A549 (cell line): ENCODE measurements at places on chromosomes 6 and 20. TPM values are rescaled to one million over a fixed set of nuclear protein-coding genes. Genes with fewer than 3 reads are reported as not detected.

GRCh38 chr20:4730780-4731179 is 9.1 kb downstream of the PRND start:
- no peak for DNase-seq

DNA sequence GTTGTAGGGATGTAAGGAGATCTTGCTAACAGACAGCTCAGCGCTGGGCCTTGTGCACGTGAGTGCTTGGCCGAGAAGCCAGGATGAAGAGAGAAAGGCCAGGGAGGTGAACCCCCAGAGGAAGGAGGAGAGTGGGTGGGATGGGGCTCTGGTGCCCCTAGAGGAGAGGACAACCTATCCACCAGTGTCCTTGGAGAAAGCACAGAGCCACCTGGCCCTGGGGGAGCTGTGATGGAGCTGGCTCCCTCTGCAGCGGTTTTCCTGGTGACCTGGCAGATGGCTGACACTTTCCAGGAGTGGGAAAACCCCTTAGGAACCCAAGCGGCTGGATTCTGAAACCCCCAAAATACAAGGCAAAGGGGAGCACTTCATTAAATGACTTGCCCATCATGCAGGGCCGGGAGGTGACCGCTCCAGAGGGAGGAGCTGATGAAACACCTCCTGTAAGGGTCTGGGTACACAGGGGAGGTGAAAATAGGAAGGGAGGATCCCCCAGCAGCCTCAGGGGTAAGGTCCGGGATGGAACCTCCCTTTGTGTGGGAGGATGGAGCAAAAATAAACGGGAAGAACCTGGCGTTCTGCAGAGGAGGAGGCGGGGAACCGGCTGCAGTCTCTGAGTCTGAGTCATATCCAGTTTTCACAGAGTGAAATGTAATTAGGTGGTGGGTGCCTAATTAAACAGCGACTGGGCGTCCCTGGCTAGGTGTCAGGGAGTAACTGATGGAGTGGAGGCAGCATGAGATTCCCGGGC is 80.4 kb downstream of the SULF2 start:
- DNase-seq, result no peak

- no peak for DNase-seq
Measured at GRCh38 chr6:70176842-70177550, 125.9 kb downstream of the COL9A1 start.

- DNase-seq, result no peak
Measured at GRCh38 chr6:26319405-26320128, 45.4 kb upstream of the BTN3A2 start.

DNA sequence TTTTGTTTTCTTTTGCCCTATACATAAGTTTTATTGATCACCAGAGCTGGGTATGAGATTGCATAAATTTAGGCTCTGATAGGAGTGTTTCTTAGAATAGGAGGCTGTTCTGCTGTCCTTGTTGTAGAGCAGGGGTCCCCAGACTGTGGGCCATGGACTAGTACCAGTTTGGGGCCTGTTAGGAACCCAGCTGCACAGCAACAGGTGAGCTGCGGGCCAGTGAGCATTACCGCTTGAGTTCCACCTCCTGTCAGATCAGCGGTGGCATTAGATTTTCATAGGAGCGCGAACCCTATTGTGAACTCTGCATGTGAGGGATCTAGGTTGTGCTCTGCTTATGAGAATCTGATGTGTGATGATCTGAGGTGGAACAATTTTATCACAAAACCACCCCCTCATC is 26.2 kb downstream of the PHF3 start:
- DNase-seq, result no peak

DNA sequence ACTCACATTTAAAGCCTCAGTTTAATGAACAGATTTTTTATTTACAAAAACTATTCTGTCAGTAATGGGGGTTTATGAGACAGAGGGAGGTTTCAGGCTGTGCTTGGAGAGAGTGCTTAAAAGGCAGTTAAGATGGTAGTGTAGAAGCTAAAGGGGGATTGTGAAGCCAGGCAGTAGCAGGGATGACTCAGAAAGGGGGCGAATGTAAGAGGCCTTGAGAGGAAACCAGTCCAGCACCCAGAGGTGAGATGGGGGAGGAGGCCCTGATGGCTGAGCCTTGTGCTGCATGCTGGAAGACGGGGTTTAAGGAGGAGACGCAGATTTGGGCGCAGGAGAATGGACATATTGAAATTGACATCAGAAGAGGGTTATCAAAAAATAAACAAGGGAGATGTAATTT is 6.6 kb upstream of the SERPINB9 start:
- DNase-seq, result no peak

GRCh38 chr20:58650181-58650775 is 805 bp upstream of the STX16 start:
- DNase-seq, result no peak

- no peak for DNase-seq
Measured at GRCh38 chr20:58184984-58185383, 43.5 kb downstream of the ANKRD60 start.

- DNase-seq, result no peak
Measured at GRCh38 chr6:7256785-7257184, 56.2 kb downstream of the SSR1 start.

GRCh38 chr6:20900389-20901160 is 366.3 kb downstream of the CDKAL1 start:
- no peak for DNase-seq

DNA sequence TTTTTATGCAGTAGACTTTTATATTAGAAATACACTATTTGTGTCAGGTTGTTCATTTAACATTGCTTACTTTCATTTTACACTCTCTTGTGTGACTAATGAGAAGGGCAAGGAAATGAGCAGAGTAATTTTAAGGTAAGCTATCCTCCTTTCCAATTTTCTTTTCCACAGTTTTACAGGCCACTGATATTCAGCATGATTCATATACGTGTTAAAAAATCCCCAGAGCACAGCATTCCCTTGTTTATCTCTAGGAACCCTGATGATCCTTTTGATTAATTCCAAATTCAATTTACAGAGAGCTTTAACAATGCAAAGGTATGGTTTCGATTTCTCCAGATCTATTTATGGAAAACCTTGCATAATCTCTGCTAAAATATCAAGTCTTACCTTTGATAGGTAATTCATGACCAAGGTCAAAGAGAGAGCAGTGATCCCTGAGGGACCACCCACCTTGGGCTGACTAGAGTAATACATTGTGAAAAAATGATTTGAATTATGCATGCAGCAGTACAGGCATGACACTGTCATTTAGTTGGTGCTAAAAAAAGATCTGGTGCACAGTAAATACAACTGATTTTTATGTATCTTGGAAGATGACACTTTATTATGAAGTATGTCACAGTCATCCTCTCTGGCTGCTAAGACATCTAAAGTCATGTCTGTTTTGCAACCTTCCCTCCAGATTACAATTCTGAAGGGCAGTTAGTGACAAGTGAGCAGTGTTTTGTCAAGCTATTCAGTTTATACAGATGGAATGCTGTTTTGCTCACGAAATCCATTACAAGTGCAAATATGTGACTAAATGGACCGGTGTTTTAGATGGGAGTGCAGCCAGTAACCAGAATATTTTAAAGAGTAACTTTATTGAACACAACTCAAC is 736.6 kb downstream of the EPHA7 start:
- no peak for DNase-seq

DNA sequence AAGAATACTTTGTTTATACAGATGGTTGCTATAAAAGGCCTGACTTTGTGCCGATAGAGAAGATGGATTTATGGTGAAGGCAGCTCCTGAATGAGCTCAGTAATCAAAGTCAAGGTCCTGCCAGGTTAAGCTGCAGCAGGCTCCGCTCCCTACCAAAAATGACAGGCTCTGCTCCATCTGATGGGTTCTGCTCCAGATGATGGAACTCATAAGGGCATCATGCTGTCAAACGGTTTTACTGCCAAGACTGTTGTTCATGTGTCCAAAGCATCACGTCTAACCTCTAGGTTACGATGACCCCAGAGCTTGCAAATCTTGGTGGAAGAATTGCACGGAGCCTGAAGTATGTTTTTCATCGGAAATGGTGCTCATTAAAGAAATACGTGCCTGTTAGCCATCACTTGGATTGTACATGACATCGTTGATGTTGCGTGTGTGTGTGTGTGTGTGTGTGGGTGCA is 19.2 kb upstream of the PTGIS start:
- no peak for DNase-seq

GRCh38 chr20:63186084-63186483 is 29.8 kb downstream of the YTHDF1 start:
- DNase-seq, result no peak

DNA sequence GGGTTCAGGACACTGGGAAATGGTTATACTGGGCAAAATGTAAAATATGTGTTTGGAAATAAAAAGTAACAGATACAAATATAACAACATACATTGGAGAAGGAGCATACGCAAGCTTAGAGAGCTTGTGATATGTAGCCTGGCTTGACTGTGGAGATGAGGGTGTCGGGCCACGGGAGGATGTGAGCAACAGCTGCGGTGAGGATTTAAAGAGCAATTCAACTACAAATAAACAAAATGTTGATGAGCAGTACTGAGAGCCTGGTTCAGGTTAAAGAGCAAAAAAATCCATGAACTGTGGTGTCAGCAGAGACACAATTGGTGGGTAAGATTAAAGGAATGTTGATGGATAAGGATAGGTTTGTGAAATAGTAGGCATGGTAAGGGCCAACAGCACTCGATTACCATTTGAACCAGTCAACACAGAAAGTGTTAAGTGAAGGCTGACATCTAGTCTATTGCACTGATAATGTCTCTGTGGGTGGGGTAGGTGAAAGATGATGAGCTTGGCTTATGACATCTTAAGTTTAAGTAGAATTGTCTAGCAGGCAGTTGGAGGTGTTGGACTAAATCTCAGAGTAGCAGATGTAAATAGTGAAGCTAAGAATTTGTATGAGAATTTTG is 723.2 kb downstream of the EPM2A start:
- no peak for DNase-seq

GRCh38 chr6:47256361-47256760 is 53.3 kb downstream of the TNFRSF21 start:
- DNase-seq, result no peak

GRCh38 chr6:170583756-170584180 is 669 bp downstream of the PDCD2 start:
- no peak for DNase-seq

DNA sequence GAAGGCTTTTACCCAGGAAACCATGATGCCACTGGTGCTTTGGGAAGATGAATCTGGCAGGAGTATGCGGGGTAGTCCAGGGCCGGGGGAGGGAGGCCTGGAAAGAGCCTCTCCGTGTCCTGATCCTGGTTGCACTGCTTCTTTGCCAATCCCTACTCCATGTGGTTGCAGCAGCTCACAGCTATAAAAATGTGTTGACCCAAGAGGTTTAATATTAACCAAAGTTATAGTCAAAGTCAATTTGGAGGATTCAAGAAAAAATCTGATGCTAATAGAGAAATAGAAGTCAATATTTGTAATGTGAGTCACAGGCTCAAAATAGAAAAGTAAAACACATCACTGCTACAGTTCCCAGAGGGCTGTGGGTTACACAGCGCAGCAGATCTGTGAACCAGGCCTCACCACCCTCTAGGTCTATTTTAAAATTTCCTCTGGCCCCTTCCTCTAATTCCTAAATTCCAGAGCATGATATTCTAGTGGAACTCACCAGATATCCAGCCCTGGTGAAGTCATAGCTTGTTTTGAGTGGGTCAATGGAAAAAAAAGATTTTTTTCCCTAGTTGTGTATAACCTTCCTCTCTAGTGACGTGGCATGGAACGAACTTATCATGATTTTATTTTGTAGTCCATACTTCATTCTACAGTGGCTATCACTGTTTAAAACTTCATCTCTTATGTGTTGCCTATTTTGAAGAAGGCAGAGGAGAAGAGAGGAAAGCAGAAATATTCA is 63.2 kb upstream of the BMP2 start:
- DNase-seq, result peak; percentile 50

GRCh38 chr20:34362502-34363061 is 491 bp upstream of the ITCH start:
- no peak for DNase-seq

DNA sequence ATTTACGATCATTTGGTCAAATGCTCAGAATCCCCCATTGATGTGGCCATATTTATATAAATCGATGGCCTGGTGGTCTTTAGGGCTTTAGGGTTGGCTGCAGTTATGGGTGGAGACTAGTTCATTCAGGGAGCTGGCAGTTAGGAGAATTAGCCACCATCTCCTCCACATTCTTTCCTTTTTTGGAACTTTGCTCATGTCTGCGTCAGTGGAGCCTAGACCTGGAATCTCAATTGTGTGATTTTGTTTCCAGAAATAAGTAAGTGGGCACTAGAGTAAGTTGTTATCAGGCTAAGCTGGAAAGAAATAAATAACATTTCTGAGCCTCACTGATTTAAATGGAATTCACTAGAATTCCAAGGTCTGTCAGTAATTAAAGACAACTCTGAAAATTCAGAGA is 29.0 kb upstream of the ELOVL5 start:
- no peak for DNase-seq

- DNase-seq, result no peak
Measured at GRCh38 chr20:48015141-48015910, 230.0 kb upstream of the SULF2 start.

DNA sequence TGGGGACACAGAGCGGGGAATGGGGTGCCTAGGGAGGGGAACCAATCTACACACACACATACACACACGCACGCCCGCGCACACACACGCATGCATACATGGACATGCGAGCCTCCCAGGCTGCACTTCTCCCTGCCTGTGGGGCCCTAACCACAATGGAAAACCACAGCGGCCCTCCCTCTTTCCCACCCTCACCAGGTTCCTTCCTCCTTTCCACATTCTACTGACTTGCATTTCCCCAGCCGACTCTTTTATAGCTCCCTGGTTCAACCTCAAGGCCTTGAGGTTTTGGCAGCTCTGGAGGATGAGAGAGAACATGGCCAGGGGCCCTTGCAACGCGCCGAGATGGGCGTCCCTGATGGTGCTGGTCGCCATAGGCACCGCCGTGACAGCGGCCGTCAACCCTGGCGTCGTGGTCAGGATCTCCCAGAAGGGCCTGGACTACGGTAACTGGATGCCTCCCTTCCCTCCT is at the start of gene BPI:
Gene BPI, plus strand, starts transcription at position 249 of the 472 bp plus-strand sequence. Its CDS starts 68 bp downstream, at position 317.
- DNase-seq, result no peak

GRCh38 chr20:19920381-19921138 is 96.6 kb upstream of the NAA20 start:
- no peak for DNase-seq

GRCh38 chr6:54112151-54112650 is 958 bp downstream of the MLIP start:
- no peak for DNase-seq

The BANF2 gene
- polyA plus RNA-seq, result not detected in 3 replicates

The OTOR gene
- polyA plus RNA-seq, result not detected in 3 replicates

The SMOC2 gene
- polyA plus RNA-seq, result not detected in 3 replicates

The ZGPAT gene
- polyA plus RNA-seq, result 22.6 to 25.6 TPM (median 23.9 TPM) in 3 replicates

The TUBB2B gene
- 15.7 to 19.0 TPM (median 18.0 TPM) in 3 replicates for polyA plus RNA-seq

The SLC22A7 gene
- not detected in 3 replicates for polyA plus RNA-seq

The PDE7B gene
- 4.7 to 6.6 TPM (median 6.3 TPM) in 3 replicates for polyA plus RNA-seq

The GABRR1 gene
- not detected in 3 replicates for polyA plus RNA-seq

The SNAP25 gene
- polyA plus RNA-seq, result 32.8 to 39.6 TPM (median 33.2 TPM) in 3 replicates

The ZBP1 gene
- 0.05 to 0.07 TPM (median 0.05 TPM) in 3 replicates for polyA plus RNA-seq

The MLIP gene
- not detected in 3 replicates for polyA plus RNA-seq
